Brain microvascular endothelial cell (primary cell): ENCODE measurements at places on chromosomes 4 and X.

DNA sequence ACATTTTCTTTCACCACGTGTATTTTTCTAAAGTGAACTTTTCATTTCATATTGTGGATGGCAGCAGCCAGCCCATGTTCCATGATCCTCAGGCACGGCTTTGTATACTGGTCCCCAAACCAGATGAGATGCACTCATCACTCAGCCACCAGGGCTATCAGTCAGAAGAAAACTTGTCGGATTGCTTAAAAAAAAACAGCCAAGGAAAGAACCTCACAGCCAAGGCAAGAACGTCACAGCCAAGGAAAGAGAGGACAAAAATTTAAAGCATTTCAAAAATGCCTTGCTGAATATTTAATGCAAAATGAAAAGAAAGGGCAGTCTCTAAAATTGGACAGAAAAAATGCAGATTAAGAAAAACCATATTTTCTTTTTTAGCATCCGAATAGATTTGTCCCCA lies 333.3 kb downstream of the PDGFC start:
- peak; percentile 58 for DNase-seq

DNA sequence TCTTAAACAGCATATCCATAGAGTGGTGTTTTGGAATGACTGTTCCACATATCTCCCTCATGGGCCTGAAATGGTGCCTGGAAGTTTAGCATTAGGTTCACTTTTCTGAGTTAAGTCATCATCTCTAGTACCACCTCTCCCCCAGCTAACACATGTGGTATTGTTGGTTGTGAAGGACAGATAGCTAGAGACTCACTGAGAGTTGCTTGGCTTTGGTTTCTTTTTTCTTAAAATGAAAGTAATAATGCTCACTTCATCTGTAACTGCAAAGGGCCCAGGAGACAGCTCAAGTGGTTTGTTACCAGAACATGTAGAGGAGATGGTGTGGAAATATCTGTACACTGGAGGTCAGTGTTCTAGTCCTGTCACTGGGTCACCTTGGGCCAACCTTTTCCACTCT lies 90.9 kb downstream of the EFNB1 start:
- no peak for DNase-seq

DNA sequence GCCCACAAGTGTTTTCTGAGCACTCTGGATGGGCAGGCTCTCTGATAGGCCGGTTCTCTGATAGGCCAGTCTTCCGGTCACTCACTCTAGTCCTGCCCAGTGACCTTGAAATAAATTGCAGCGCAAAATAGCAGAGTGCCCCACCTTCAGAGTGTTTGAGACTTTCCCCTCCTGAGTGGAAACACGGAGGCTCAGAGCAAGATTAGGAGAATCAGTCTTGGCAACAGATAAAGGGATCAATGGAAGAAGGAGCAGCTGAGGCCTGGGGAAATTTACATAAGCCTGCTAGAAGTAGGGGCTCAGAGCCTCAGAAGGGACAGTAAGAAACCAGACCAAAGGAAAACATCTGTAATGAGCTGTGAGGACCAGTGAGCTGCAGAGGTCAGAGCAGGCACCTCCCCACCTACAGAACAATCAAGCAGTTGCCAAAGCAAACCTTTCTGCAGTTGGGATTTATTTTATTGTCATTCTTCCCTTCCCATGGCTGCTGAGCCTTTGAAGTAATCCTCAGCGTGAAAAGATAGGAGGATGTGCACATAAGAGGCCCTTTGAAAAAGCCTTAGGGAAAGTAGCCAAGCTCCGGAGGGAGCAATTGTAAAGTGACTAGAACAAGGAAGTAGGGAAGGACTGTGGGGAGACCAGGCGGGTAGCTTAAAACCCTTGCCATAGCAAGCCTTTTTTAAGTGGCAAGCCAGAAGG lies 89.1 kb upstream of the TSPAN5 start:
- peak; percentile 2 for DNase-seq

DNA sequence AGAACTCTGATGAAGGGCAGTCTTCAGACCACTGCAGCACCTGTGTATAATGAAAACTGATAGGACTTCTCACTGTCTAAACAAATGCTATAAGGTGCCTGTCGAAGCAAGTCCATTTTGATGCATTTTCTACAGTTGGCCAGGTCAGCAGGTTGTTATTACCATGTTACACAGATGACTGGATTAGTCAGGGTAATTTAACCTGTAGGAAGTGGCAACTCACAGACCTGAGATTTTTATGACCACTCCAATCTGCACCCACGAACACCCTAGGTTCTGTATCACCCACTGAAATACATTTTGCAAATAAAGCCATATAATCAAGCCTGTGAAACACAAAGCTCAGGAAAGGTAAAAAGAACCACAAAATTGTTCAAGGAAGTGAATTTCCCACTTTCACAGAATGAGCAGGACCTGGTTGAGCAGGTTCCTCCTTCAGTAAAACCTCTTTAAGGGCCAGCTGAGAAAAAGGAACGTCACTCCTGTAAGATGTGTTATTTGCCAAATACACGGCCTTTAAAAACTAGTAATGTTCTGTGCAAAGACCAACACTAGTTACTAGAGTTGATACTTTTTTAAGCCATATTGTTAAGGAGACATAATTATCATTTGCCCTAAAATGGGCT lies 12.7 kb downstream of the MAML3 start:
- no peak for DNase-seq

GRCh38 chr4:113790478-113790877 lies 28.9 kb upstream of the CAMK2D start:
- no peak for DNase-seq

DNA sequence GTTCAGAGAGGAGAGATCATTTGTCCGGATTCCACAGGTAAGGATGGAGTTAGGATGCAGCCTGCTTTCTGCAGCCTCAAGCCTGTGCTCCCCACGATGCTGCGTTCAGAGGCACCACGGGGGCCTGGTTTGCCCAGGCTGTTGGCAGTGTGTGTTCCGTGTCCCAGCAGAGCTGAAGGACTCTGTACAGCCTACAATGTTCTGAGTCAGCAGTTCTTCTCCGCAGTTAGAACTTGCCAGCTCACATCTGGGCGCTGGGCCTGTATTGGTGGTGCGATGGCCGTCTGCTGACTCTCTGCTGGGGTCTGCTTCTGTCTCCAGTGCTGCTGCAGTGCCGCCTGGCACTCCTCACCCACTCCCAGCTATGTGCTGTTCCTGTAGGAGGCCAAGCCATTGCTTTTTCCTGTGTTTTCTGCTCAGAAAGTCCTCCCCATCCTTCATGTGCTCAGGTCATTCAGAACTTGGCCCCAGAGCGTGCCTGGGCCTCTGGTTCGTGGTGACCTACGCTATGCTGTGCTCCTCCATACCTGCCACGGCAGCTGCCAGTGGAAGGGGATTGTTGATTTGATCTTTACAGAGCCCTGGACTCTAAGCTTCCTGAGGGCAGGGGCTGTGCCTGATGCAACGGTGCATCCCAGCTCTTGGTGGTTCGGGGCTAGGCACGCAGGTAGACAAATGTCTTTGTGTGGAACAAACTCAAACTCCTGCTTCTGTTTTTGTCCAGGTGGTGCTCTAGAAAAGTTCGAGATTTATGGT lies 42.6 kb upstream of the TADA2B start:
- no peak for DNase-seq

DNA sequence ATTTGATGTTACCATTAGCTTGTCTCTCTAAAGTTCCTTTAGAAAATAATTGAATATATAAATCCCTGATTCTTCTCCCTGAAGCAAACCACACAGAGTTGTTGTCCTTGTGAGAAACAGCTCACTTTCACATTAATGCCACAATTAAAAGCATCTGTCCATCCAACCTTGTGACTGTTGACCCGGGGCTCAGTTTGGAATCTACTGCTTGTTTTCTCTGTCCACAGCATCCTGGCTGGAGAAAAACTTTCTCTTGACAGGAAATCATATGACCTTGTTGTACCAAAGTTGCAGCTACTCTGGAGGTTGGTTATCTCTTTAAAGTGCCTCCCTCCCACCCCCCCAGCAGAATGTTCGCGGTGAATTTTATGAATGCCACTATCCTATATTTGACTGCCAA lies 3.1 kb downstream of the PRKG2 start:
- DNase-seq, result no peak

DNA sequence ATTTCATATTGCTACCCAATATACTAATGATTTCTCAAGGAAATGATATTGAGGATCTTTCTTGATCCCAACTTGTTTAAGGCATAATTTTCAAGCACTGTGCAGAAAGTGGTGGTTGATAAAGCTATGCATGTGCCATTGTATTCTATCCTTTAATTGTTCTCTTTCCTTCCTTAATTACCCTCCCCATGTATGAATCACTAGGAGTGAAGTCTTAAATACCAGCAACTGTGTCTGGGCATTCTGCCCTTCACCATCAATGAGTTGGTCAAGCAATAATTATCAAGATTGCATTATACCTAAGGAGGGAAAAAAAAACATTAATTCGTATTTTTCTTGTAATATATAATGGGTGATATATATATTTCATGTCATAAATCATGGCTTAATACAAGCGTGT lies 111.8 kb upstream of the FRMPD4 start:
- no peak for DNase-seq

DNA sequence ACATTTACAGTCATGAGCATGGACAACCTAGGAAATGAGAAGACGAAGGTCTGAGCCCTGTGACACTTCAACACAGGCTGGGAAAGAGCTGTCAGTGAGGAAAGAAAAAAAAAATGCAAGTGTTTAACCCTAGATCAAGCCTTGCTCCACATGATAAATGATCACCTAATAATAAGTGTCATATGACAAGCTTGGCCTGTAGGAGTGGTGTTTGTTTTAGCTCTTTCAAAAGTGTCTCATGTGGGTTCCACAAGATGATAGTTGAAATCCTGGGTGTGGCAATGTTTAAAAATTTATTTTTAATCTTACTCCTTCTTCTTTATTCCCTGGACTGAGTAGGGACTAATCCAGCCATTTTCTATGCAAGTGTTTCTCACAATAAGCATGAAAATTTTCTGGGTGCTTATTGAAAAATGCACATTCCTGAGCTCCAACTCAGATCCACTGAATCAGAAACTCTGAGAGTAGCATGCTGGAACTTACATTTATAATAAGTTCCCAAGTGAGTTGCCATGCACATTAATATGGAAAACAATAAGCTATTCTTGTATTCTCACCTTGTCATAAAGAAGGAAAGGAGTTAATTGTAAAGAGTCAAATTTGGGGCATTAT lies 138.3 kb downstream of the AREG start:
- DNase-seq, result no peak

GRCh38 chr4:40552536-40552935 lies 77.1 kb downstream of the RBM47 start:
- no peak for DNase-seq

- DNase-seq, result no peak
Measured at GRCh38 chr4:21819086-21819485, 129.5 kb downstream of the KCNIP4 start.

DNA sequence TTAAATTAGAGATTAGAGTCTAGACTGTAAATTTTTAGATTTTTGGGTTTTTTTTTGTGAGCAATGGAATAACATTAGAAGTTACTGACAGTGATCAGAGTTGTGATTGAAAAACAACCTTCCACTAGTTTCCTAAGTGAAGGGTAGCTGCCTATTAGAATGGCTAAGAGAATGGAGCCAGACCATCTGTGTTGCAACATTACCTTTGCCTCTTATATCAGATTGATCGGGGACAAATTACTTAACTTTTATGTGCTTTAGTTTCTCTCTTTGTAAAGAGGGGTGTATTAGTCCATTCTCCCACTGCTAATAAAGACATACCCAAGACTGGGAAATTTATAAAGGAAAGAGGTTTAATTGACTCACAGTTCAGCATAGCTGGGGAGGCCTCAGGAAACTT lies 12.5 kb upstream of the PI4K2B start:
- no peak for DNase-seq

DNA sequence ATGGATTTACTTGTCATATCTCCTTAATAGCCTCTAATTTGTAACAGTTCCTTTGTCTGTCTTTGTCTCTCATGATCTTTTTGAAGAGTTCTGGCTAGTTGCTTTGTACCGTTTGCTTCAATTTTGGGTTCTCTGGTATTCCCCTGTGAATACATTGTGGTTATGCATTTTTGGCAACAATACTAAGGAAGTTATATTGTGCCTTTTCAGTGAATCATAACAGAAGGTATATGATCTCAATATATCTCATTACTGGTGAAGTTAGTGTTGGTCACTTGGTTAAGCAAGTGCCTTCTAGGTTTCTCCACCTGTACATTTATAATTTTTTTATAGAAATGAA lies 48.6 kb downstream of the DCLK2 start:
- DNase-seq, result peak; percentile 53

DNA sequence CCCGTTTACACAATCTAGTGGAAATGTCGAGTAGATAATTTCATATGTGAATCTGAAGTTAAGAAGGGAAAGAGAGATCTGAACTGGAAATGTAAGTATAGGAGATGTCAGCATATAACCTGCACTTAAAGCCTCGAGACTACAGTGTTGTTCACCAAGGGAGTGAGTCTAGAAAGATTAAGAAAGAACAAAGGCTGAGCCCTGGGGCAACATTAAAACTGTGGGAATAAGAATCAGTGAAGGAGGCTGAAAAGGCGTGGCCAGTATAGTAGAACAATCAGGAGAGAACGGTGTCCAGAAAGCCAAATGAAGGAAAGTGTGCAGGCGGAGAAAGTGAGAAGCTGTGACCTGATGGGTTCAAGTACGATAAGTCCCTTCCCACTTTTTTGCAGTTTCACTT lies 118.8 kb upstream of the TENM3 start:
- no peak for DNase-seq

DNA sequence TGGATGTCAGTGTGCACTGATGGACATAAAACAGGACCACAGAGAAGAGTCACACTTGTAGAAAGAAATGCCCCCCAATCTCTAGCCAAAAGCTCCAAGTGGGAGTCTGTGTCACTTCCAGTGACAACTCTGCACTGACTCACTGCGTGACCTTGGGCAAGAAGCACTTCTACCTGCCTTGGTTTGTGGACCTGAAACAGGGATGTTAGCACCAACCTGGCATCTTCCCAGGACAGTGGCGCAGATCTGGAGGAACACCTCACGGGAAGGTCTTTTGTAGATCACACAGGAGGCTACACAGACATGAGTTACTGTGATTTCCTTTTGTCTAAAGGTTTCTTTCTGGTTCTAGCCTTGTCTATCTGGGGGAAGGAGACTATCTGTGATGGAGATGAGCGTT lies 80.5 kb upstream of the DHRSX start:
- no peak for DNase-seq

- no peak for DNase-seq
Measured at GRCh38 chr4:128579154-128579853, 230.2 kb upstream of the JADE1 start.

DNA sequence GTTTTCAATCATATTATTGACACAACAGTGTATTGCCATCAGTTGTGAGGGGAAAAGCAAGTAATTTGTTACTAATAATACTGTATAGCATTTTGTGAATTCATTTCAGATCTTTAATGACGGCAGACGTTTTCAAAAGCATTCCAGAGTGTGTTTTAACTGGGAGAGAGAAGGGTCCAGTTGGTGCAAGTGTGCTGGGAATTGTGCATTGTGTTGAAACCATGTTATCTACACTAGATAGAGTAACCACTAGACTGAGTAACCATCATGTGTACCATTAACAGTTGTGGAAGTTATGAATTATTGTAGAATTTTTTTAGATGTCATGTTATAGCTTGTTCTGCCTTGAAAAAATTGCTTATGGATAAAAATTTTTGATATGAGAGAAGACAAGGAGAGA lies 104.5 kb upstream of the VEGFC start:
- no peak for DNase-seq
